ENCODE measurements at places on chromosomes 3 and 15.
A peak's percentile ranks its signal among the peaks of the same experiment; 100 is the strongest.

GRCh38 chr3:190546881-190547510, 33.1 kb downstream of the IL1RAP start:
- DNase-seq, result no peak

GRCh38 chr3:58349792-58350626, 17.3 kb downstream of the PXK start:
- DNase-seq, result peak; percentile 25

- DNase-seq, result no peak
Measured at GRCh38 chr3:126005951-126006350, 37.0 kb downstream of the ROPN1B start.

GRCh38 chr3:39327746-39328349, 1.7 kb upstream of the CCR8 start:
- no peak for DNase-seq

DNA sequence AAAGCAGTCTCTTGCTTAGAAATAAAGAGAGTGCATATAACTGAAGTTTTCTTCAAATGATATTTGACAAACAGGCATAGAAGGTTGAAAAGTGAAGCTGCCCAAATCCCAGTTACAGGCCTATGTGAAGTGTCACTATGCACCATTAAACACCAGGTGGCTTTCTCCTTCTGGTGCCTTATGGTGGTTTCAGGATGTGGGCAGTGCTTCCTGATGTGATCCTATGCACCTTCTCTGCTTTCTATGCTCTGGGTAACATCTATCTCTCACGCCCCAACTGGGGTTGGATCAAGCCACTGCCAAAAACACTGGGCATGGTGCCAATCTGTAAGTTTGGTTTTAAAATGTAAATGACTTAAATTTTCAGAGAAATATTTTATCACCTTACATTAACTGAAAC, 744.7 kb downstream of the TUSC7 start:
- DNase-seq, result no peak

GRCh38 chr15:84714372-84714771, 1.6 kb downstream of the SEC11A start:
- DNase-seq, result no peak

- DNase-seq, result no peak
Measured at GRCh38 chr3:124461126-124461525, 269.1 kb upstream of the UMPS start.

GRCh38 chr3:81502236-81502635, 259.2 kb downstream of the GBE1 start:
- DNase-seq, result no peak

GRCh38 chr15:100249096-100249815, 92.5 kb downstream of the ADAMTS17 start:
- no peak for DNase-seq

DNA sequence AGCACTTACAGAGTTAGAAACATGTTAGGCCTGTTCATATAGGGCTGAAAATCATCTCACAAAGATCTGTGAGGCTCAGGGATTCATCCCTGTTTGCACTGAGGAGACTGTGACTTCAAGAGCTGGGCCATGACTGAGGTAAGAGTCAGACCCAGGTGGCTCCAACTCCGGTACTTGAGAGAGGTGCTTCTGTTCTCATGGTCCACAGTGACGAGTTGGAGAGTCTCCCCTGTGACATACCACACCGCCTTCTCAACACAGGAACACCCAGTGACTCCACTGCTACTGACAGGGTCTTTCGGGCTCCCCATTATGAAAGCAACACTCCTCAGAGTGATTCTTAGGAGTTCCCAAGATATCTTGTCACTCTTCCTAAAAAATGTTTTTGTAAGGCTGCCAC, 27.4 kb downstream of the FSTL1 start:
- DNase-seq, result no peak

- DNase-seq, result no peak
Measured at GRCh38 chr3:63869940-63870614, 6.4 kb downstream of the ATXN7 start.

DNA sequence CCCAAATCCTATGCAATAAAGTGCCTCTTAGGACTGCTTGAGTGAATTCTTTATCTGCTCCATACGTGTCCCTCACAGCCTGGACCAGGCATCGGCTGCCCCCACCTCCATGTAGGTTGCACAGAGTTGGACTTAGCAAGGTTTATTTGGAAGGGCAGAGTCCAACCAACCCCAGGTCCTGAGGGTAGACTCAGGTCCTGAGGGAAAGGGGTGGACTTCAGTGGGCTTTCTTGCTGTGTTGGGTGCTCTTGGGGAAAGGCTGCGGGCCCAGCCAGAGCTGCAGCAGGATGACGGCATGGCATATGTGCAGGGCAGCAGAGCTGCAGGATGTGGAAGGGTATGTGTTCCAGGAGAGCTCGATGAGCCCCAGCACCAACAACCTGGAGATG, 6.5 kb downstream of the ALG3 start:
- no peak for DNase-seq

DNA sequence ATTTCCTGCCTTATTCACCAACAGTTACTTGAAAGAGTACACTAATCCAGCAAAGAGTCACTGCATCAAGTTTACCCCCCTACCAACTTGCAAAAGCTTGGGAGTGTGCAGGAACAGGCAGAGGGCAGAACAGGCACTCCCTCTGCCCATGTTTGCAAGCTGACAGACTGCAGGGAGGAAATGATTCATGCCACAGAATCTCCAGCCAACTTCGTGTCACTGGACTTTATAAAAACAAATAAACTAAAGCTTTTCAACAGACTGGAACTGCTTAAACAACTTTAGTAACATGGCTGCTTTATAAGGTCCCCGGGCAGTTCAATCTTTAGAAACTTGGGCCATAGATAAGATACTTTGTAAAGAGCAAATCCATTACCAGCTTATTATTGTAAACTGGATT, 129.5 kb downstream of the THRB start:
- DNase-seq, result no peak

DNA sequence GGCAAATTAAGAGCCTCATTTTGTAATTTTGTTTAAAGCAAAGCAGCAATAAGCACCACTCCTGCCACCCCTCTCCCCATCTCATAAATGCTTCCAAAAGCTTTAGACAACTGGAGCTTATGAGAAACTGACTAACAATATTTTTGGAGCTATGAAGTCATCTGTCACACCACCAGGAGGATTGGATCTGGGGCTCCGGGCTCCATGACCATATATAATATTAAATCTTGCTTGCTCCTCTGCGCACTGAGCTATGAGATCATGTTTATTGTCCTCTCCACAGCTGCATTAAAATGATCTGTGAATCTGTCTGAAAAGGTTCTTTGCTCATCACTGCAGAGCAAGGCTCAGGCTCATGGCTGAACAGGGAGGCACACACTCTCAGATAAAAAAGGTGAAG, 323.7 kb downstream of the ZNF621 start:
- no peak for DNase-seq

DNA sequence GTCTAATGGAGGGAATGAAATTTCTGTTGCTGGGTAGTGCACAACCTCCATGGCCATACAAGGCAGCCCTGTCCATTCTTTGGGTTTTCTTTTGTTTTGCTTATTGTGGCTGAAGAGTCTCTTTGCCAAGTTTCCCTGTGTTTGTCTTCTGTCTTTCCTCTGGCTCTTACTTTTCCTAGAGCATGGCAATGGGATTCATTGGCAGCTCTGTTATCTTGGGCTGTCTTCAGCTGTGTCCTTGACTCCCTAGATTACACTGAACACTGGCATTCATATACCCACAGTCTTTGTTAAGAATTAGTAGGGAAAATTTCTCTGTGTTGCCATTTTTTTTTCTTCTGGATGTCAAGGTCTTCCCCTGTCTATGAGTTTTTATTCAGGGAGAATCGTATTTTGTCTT, 16.1 kb upstream of the DCBLD2 start:
- no peak for DNase-seq

- no peak for DNase-seq
Measured at GRCh38 chr3:178297199-178297598, 239.0 kb upstream of the KCNMB2 start.

DNA sequence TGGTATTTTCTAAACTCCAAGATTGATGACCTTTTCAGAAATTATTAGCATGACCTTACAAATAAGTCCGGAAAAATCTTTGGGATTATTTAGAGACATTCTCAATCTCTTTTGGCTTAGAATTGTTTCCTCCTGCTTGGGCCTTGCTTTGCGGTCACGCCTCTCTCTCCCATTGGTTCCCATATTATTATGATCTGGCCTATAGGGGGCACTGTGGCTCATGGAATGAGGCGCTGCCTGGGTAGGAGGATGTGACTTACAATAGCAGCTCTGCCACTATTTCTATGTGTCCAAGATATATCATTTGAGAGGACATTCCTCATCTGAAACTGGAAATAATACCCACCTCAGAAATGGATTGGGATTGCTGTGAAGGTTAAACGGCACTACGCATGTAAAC, 464.9 kb downstream of the MFSD1 start:
- DNase-seq, result no peak

GRCh38 chr3:159829539-159830227, 159.0 kb upstream of the IL12A start:
- DNase-seq, result no peak

DNA sequence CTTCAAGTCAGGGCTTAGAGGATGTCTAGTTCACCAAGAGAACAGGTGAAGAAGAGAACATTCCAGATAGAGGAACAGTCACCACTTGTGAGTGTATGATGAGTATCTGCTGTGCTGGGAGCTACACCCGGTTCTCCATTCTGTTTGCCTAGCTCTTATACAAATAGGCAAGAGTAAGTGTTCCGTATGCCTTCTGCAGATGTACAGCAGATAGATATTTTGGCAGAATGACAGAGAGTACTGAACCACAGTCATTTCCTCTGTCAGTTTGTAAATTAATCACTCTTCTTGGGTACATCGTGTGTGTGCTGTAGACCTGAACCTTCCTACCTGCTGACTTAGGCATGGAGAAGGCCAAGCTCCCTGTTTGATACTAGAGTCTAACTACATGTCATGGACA, 108.3 kb upstream of the CTDSPL start:
- no peak for DNase-seq

DNA sequence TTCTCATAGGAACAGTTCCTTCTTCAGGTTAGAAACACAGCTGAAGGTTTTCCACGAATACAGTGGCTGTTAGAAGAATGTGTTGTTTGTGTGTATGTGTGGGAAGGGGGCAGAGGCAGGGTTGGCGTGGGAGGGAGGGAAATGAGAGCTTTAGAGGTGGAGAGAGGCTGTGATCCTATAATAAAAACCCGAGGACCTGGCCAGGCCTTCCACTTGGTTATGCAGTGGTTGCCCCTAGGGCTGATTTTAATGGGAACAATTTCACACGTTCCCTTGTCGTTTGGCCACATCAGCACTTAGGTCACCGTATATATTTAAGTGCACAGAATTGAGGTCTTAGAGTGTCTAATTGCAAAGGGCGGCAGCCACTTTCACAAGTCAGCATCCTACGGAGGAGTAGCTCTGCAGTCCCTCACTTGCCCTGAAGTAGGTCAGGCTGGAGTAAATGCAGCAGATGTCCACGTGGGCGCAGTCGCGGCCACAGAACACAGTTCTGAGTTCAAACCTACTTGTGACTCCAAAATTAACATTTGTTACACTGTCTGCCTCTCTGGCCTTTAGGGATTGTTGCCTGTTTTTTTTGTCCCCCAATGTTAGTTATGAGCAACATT, 85.6 kb downstream of the PDCD6IP start:
- no peak for DNase-seq

DNA sequence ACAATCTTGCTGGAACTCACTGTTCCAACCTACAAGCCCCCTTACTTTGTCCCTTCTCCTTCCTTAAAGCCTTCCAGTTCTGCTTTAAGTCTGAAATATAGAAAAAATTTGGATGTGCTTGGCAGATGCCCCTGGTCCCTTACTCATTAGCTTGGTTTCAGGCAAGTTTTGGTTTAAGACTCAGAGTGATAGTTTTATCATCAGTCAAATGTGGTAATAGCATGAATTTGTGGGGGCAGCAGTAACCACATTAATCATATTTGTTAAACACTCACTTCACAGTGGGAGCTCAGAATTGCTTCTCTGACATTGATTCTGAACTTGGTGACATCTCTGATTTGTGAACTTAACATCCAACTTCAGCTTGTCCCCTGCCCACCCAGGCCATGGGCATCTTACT, 58.3 kb upstream of the ALDH1A3 start:
- DNase-seq, result no peak

GRCh38 chr15:89419370-89419984, 76.9 kb downstream of the RHCG start:
- DNase-seq, result no peak

DNA sequence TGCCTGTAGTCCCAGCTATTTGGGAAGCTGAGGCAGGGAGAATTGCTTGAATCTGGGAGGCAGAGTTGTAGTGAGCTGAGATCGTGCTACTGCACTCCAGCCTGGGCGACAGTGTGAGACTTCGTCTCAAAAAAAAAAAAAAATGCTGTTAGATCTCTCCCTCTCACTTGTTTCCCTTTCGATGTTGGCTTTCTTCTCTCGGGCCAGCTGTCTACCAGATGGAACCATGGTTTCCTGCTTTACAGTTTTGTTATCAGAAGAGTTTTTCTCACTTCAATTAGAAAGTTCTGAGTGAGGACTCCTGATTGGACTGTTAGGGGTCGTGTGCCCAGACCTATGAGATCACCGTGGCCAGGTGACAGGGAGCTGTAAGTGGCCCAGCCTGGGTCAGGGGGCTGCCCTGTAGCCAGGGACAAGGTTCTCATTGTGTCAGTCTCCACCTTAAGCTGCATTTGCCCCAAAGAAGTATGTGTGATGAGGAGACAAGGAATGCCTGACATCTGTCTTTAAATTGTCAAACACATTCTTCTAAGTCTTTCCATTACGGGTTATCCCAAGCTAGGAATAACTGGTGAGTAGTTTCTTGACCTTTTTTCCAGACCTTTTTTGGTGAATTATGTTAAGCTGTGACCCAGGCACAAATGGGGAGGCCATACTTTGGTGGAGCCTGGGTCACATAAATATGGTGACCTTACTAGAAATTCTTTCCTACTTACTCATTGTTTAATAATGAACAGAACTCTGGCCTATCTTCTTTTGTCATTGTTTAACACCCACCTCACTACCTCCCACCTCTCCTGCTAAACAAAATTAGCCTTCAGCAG, 25.2 kb downstream of the SNAPC5 start:
- peak; percentile 55 for DNase-seq

- DNase-seq, result no peak
Measured at GRCh38 chr15:78800189-78800588, 11.1 kb downstream of the ADAMTS7 start.

DNA sequence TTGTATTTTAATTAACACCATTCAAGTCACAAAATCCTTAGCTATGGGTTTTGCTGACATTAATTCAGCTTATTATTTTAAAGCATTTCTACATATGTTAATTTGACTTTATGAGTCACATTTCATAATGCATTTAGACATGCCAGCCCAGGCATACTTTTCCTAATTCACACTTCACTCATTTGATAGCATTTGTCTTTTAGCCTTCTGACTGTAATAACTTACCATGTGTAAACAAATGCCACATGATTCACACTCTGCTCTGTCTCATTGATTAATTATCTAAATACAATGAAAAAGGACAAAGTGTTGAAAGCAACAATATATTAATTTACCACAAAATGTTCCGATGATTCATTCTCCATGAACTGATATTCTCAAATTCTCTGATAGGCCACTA, 927.8 kb upstream of the EPHA6 start:
- DNase-seq, result no peak

GRCh38 chr15:90650117-90650955, 66.8 kb upstream of the BLM start:
- DNase-seq, result no peak

All from GM12891 (cell line).